ENCODE measurements at places on chromosomes 6 and 20.

GRCh38 chr20:1539816-1540419 lies 17.6 kb downstream of the SIRPD start:
- no peak for DNase-seq

GRCh38 chr6:23180504-23181293 lies 611.3 kb downstream of the HDGFL1 start:
- no peak for DNase-seq

DNA sequence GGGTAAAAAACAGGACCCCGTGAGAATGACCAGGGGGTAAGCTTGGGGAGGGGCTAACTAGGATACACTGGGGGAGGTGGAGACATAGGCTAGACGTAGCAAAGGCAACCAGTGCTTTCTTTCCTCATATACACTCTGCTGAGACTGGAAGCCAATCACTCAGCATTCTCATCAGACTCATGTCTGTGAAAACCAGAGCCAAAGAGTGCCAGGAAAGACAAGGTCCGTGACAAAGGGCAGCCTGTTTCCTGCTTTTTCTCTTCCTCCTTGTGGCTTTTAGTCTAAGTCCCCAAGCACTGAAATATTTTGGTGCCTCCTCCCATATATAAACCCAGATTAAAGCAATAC lies 97.9 kb upstream of the NEDD9 start:
- DNase-seq, result no peak

DNA sequence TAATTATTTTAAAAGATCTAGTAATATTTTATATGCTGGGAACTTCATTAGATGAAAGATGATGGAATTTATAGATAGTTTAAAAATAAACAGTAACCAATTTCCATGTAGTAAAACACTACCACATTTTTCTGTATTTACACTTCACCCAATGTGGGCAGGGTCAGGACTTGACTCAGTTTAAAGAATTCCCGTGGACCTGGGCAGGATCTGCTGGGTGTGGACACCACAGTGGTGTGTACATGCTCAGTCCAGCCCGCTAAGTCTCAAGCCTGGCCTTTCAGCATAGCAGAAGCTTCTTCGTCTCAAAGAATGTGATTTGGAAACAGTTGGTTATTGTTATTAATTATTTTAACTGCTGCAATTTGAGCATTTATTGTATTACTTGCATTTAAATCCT lies 364.2 kb downstream of the SYNE1 start:
- DNase-seq, result no peak

DNA sequence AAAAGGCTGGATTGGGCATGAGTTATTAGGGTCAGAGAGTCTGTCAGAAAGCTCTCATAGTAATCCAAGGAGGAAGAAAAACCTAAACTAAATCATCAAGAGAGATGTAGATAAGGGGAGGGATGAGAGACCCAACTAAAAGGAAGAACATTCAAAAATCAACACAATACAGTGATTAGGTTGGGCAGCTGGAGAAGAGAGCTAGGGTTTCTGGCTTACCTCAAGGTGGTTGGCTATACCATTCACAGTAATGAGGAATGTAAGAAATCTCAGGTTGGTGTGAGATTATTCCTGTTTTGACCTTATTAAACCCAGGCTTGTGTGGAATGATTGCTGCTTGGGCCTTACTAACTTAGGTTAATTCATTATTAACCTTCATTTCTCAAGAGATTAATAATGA lies 6.2 kb upstream of the COX7A2 start:
- DNase-seq, result no peak

DNA sequence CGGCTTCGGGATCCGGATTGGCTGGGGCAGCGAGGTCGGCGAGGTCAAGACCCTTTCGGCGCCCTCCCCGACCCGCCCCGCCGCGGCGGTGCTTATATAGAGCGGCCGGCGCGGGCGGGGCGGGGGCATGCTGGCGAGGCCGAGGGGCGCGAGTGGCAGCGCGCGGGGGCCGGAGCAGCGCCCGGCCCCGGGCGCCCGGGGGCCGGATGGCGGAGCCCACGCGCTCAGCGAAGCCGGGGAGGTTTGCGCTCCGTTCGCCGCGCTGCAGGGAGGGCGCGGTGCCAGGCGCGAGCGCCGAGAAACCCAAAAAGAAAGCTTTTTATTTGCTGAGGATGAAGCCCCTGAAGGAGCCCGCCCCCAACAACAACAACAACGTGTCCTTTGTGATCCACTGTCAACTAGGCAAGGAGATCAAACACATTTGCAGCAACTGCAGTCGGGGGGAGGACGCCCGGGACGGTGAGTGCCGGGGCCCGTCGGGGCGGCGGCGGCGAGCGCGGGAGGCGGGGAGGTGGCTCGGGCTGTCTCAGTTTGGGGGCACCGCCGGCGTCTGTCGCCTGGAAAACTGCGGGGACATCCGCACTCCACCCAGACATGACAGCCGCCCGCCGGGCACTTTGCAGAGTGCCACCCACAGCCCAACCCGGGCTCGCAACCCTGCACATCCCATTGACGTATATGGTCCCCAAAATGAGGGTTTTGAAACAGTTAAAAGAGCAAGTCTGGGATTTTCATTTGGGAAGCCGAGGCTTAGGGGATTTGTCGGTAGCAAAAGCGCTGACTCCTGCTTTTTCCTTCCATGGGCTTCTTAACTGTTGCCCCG lies 297.3 kb downstream of the PHACTR1 start:
- no peak for DNase-seq

DNA sequence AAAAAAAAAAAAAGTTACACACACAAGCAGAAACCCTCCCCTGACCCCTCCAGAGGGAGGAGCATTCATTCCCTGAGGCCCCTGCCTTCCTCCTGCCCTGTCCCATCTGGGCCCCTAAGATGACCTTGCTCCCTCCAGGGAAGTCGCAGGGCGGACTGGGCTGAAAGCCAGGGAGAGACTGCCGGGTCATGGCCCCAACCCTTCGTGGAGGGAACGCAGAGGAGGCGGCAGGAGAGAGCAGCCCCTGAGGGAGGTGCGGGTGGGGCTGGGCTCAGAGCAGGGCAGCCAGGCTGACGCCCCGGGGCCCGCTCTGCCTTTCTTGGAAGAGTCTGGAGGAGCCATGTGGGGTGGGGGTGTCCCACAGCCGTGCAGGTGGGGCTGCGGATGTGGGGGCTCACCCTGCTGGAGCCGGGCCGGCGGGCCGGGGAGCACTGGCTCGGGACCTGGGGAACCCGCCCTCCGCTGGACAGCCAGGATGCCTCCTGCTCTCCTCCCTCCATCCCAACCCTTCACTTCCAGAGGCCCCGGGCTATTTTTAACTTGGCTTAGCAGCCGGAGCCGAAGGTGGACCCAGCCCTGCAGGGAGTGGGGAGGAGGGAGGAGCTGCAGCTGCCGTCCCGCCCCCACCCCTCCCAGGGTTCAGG lies 15.0 kb upstream of the ABHD16B start:
- no peak for DNase-seq

DNA sequence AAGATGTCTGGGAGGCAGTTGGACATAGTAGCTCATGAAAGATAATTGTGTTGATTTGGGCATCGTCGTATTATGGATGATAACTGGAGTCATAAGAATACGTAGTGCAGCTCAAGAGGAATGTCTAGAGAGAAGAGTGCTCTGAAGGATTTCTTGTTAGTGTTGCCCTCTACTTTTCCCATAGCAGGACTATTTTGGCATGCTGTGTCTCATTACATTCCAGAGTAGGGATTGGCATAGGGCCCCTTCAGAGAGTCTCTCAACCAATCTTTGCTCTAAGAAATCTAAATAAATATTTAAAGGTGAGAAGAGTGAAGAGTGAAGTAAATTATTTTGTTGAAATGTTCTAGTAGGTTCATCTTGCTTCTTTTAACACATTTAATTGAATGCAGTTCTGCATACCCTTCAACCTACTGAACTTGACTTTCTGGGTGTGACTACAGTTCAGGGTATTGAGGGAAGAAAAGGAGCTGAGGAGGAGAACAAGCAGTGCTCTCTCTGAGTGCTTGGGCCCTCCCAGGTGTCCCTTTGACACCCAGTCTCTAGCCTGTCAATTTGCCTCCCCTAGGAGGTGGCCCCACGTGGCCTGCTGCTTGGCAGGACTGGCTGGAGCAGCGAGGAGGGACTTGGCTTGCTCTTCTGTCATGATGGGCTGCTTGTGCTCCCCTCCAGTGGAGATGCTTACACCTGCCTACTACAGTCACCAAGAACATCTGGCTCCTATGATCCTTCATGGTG lies 33.3 kb downstream of the SOBP start:
- no peak for DNase-seq

DNA sequence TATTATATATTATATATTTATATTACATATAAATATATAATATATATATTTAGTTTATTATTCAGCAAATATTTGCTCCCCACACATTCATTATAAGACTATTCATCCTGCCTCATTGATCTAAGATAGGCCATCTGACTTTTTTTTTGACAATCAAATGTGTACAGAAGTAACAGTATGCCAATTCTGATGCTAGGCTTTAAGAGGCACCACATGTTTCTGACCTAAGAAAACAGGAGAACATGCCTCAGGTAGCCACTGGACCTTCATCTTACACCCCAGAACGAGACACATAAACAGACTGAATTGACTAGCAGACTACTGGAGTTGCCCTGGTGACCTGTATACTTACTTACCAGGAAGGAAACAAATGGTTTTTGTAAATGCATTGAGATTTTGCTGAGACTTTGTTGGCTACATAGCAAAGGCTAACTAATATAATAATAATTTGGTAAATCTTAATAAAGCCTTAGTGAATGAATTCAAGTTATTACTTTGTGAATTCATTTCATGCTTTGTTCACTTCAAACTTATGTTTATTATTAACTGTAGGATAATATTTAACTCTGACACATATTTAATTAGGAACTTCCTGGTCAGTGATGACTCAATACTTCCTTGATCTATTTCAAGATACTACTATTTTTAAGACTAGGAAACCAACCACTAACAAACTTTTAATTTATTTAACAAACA lies 13.4 kb upstream of the MYO6 start:
- no peak for DNase-seq

DNA sequence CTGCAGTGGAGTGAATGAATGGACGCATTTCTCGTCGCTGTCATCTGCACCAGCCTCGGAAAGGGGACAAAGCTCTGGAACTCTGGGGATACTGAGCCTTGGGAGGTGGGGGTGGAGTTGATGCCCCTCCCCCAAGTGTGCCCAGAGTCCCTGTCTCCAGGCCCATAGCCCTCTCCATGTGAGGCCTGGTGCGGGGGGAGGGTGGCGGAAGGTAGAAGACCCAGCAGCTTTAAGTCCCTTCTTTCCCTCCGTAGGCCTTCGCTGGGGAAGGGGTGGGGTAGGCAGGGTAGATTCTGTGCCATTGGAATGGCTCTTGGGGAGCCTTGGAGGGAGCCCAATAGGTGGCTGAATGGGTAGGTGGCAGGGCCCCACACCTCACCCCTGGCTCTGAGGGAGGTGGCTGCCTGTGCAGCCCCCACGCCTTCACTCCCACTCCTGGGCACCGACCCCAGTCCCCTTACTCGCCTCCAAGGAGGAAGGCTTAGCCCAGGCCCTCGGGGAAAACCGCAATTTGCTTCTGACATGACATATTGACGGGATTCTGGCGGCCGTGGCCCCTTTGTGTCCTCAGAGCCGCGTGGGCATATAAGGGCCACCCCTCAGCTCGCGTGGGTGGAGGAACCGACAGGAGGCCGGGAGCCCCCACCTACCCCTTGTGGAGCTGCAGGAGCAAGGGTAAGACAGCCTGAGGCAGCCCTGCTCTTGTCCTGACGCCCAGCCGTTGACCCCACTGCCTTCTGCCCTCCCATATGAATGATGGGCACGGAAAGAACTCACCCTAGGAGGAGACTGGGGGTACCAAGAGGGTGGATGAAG lies at the start of gene BPIFB3:
BPIFB3 (plus strand) TSS at position 613 of the 816 bp plus-strand sequence. CDS start 1,533 bp downstream, outside the sequence.
- no peak for DNase-seq

DNA sequence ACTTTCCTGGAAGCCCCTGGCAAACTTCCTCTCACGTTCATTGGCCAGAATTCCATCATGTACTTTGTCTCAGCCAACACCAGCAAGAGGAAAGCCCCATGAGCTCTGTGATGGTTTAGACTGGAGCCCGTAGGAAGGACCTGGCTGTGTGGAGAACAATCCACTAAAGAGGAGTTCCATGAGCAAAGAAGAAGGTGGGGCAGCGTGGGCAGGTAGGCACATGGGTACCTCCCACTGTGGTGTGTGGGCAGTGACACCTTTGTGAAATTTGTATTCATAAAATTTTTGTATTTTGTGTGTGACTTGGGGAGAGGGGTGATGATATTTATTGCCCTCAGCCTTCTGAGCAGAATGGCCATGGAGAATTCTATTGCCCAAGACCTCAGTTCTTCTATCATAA lies 89.5 kb upstream of the SCP2D1 start:
- no peak for DNase-seq

GRCh38 chr6:79250107-79250514 lies 15.6 kb upstream of the HMGN3 start:
- DNase-seq, result no peak

- no peak for DNase-seq
Observed at GRCh38 chr6:90271831-90272230, 24.8 kb downstream of the BACH2 start.

DNA sequence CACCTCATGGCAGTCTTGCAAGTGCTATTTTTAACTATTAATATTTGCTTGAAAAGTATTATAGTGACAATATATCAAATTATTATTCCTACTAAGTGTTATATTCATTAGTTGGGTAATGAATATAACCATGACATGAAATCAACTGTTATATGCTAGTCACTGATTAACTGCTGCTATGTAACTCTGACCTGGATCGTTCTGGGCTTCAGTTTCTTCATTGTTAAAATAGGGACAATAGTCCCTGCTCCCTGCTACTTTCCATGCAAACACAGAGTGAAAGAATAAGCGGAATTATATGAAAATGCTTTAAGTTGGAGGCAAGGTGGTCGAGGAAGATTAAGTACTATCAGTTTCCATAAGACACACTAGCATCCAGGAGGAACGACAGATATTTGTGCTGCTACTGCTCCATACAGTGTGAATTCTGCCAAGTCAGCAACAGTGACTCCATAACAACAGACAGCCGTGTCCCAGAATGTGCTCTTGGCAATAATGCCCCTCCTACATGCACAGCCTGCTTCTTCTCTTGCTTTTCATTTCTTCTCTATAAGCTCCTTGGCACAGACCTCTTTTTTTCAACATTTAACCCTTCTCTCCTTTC lies 107.2 kb downstream of the CHD6 start:
- DNase-seq, result no peak

GRCh38 chr20:64114356-64114971 lies 7.1 kb upstream of the NPBWR2 start:
- no peak for DNase-seq

DNA sequence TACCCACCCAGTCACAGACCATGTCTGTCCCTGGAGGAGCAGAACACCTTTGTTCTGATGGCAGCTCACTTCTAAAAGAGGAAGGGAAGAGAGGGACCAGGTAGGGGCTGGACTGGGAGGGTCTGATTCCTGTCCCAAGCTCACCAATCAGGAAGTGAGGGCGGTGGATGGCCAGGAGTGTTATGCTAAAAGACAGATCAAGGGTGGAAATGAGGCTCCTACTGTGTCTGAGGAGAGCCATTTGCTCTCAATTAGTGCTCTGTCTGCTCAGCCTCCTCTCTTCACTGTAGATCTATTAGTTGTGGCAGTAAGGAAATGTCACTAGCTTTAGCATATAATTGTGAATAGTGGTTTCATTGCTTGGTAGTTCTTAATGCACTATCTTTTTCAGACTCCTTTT lies 72.5 kb downstream of the ARMC2 start:
- DNase-seq, result no peak
